ENCODE measurements at places on chromosomes 3 and 15. TPM values are rescaled to one million over a fixed set of nuclear protein-coding genes. Genes with fewer than 3 reads are reported as not detected.

DNA sequence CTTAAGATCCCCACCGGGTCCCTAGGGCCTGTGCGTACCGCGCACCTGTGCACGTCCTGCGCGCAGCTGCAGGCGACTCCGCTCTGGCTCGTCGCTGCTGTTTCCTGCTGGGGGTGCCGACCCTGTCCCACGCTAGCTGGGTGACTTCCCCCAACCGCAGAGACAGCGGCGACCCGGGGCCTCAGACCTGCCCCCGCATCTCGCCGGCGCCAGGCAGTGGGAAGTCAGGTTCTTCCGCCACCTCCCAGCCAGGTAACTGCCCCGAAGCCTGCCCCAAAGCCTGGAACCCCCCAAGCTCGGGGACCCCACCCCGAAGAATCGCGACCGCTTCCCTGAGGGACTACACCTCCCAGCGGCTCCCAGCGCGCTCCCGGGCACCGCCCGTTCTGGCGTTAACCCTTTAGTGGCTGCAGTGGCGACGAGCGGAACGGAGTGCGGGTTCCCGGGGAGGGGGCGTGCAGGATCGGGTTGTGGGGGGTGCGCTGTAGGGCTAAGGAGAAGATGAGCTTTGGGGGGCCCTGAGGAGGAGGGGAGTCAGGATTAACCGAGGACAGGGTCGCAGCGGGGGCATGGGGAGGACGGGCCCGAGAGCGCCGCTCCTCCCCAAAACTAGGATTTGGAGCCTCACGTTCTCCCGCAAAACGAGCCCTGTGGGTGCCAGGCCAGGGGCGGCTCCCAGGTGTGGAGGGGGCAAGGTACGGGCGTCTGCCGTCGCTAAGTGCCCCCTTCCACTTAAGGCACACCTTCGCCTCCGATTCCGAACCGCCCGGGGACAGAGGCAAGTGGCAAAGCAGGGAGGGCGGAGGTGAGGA lies 589 bp downstream of the NEIL1 start:
- no peak for DNase-seq

DNA sequence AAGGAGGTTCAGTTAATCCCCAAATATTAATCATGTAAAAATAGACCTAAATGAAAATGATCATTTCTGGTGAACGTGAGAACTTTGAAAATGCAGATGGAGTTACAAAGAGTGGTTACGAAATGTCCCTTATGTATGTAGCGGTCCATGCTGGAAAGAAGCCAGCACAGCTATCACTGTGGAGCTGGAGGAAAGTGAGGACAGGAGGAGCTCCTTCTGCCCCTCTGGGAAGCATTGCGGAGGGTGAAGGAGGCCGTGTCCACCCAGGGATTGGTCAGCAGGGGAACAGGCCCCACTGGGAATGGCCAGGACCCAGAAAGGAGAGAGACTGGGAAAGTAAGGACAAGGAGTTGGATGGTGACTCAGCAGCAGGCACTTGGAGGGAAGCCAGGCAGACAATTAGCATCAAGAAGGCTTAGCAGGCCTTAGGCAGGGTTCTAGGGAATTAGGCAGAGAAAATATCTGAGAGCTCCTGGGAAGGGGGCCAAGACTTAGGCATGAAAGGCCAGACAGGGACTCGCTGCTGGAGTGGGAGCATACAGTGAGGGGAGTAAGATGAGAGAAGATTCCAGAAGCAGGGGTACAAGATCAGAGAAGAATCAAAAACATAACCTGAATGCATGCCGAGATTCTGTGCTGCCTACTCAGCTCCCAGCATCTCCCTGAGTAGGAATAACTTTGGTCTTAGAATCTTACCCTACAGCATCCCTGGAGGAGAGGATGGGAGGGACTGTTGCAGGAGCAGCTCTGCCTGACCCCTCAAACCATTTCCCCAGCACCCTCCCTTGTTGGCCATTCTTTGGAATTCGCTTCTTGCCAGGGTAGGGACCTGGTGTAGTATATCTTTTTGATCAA lies 171.0 kb upstream of the UMPS start:
- no peak for DNase-seq

DNA sequence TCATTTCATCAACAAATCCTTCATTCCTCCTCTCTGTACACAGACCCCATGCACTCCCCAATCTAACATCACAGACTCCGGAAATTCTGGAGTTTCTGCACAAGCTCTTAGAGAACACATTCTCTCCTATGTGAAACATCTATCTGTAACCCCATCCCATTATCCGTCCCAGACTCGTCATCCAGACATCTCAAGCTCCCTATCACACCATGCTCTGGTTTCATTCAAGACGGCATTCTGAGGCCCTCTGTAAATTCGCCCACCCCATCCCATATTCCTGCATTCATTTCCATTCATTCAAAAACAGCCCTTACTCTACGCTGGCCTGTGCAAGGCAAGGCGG lies 575 bp downstream of the LEO1 start:
- DNase-seq = no peak

- DNase-seq = no peak
Measured at GRCh38 chr3:83524901-83525300, 1433.9 kb upstream of the CADM2 start.

DNA sequence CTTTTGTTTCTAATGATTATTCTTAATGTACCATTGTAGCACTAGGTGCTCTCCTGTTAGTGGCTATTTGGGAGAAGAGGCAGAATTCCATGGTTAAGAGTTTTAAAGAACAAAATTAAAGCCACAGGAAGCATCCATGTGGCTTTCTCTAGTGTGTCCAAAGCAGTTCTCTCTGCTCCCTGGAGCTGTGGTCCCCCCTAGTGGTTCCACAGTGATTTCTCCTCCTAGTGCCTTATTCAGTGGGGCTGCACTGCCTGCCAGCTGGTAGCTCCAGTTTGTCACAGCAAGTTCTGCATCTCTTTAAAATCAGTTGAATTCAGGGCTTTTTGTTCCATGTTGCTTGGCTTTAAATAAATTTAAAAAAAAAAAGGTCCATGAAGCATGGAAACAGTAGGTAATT lies 39.6 kb upstream of the FAM98B start:
- DNase-seq = no peak

GRCh38 chr3:132626955-132627354 lies 29.9 kb downstream of the ACKR4 start:
- no peak for DNase-seq

The THBS1 gene
- 0.87 TPM for total RNA-seq

DNA sequence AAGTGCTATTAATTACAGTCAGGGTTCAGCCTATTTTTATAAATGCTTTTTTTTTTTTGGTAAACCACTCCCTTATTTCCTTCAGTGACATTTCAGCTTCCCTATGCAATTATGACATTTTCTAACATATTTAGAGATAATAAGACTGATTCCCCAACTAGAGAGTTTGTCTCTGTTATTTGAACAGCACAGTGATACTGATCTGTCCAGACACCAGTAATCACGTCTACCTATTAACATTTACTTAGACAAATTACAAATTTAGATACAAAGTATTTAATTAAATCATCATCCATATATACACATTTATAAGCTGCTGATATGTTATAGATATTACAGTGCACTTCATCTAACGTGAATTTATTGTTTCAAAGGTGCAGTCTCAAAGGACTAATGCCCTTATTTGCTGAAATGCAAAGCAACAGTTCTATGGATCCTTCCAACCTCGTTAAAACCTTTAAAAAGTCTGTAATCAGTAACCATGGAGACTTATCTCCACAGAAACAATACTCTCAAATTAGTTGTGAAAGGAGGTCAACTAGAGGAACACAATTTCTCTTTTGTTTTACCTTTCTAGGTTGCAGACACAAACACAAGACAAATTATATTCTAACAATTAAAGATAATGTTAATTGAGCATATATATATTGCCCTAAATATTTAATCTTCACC lies 1531.1 kb downstream of the SI start:
- DNase-seq = no peak

DNA sequence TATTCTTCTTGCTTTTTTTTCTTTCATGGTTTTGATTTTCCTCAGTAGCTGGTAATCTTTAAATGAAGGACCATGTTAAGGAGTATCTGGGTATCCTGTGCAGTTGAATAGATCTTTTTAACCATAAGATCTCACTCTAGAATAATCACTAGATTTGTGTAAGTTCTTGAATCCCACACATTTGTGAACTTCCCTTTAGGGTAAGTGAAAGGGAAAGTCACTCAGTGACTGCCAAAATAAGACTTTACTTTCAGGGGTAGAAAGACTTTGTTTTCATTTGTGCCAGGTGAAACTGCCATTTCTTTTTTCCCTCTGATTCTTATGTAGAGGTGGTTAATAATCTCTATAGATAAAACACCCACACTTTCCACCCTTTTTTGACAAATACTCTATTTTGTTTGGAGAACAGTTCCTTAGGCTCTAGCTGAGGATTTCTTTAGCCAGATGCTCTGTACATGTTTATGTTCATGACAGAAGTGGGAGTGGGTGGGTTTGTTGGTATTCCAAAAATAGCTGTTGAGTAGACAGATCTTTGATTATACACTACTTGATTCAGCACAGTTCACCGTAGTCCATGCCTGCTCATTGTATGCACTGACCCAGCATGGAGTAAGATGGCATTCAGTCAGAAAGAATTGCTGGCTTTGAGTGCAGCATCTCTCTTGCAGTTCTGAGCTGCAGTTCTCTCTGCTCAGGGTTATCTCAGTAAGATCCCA lies 28.5 kb downstream of the LRRC49 start:
- no peak for DNase-seq

GRCh38 chr3:124116906-124117305 lies 125.0 kb upstream of the ROPN1 start:
- DNase-seq = no peak

The SH3GL3 gene
- total RNA-seq = not detected

DNA sequence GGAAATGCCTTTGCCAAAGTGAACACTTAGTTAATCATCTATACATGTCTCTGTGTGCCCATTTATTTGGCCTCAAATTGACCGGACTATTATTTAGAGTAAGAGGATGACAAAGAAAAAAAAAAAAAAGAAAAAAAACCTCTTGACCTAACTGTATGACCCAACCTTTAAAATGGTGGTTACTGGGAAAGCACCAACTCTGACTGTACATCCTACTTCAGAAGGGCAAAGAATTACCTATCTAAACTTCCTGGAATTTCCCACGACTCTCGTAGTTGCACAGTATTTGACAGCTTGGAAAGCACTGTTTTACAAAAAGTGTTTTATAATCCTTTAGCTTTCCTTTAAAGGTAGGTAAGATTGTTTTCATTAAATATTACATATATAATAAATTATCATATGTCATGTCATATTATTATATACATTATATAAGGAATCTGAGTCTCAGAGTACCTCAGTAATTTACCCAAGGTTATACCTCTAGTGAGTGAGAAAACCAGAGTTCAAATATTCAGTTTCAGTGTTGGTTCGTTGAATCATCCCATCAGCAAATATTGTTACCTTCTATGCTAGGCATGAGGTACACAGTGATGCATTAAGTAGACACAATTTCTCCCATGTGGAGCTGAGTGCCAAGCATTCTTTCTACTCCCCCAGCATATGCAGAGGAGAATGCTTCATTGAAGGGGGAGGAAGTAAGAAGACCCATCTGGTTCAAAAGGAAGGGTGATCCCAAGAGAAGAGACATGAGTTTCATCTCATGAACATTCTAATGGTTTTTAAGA lies 5.0 kb downstream of the BCL2A1 start:
- DNase-seq = no peak

GRCh38 chr3:182632077-182632393 lies 161.3 kb upstream of the ATP11B start:
- no peak for DNase-seq

- no peak for DNase-seq
Measured at GRCh38 chr3:127038466-127038865, 55.6 kb downstream of the PLXNA1 start.
